ENCODE measurements at places on chromosomes 5 and 9.

DNA sequence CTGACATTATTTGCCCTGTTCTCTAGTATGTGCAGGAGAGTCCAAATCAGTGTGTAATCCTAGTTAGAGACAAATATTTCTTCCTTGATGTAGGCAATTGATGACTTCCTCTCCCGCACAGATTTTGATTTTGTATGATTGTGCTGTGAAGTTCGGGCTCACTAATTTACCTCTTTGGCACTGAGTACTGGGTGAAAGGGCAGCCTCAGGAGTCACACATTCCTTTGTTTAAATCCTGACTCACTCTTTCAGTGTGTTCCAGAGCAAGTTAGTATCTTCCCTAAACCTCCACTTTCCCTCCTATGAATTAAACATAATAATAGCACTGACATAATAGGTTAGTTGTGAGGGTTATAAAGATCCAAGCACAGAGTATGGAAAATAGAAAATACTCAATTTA lies 269.7 kb downstream of the ISL1 start:
- DNase-seq, result no peak

- no peak for DNase-seq
These were observed 14.7 kb downstream of the PIK3R1 start for GRCh38 chr5:68230285-68230684.

- no peak for DNase-seq
These were observed 2.9 kb upstream of the FLT4 start for GRCh38 chr5:180652346-180652745.

DNA sequence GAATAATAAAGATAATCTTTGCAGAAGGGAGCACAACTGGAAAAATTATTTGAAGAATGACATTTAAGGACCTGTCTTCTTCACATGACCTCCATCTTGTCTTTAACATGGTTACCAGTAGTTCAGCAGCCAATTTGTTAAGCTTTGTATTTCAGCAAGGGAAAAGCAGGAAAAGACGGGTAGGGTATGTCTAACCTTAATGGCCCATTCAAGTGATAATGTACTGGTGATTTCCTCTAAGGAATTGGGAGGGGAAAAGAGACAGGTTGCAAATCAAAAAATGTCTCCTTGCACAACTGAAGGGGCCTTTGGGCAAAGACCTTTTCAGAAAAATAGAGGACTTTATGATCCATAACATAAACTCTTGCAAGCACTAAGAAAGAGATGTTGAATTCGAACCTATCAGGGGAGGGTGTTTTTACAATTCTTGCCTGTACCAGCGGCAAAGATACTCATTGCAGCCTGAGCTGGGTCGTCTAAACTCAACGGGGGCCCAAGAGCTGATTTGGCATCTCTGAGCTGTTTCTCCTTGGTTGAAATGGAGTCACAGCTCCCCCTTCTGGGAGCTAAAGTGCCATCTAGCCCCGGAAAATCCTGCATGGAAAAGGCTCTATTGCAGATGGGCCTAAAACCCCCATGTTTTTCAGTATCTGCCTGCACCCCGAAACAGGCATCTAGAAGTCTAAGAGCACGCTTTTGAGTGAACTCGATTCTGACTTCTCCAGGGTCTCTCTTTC lies 3.8 kb downstream of the BRINP1 start:
- no peak for DNase-seq

DNA sequence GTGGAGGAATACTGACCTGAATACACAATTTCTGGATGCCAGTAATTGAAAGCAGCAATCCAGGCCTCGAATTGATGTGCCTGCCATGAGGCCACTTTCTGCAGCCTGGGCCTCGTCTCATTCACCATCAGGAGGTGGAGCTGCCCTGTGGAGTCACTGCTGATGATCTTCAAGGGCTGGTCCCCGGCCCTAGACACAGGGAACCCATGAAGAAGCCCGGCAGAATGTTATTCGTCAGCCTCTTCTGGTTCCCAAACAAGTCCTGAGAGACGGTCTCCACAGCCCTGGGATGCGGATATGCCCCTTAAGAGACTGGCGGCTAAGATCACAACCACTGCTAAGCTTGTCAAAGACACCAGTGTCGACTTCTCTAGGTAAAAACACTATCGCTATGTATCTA lies 4.5 kb downstream of the DPH7 start:
- DNase-seq, result no peak

- DNase-seq, result no peak
These were observed 132.9 kb downstream of the PALM2AKAP2 start for GRCh38 chr9:109912726-109913460.

- no peak for DNase-seq
These were observed 34.1 kb upstream of the NANS start for GRCh38 chr9:98022447-98022846.

DNA sequence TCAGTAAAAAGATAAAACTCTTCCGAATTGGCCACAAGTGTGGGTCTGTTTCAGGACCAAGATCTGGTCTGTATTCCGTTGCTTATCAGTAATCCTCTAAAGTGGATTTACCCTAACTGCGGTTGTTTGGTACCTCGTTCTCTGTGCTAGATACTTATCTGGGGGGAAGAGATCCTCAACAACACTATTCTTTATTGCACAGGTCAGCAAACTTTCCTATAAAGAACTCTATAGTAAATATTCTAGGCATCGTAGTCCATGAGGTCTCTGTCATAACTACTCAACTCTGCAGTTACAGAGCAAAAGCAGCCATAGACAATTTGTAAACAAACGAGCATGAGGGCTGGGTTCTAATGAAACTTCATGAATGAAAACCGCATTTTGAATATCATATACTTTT lies 335.8 kb upstream of the KIF2A start:
- no peak for DNase-seq

GRCh38 chr9:69204326-69204725 lies 30.2 kb downstream of the TJP2 start:
- DNase-seq, result no peak

DNA sequence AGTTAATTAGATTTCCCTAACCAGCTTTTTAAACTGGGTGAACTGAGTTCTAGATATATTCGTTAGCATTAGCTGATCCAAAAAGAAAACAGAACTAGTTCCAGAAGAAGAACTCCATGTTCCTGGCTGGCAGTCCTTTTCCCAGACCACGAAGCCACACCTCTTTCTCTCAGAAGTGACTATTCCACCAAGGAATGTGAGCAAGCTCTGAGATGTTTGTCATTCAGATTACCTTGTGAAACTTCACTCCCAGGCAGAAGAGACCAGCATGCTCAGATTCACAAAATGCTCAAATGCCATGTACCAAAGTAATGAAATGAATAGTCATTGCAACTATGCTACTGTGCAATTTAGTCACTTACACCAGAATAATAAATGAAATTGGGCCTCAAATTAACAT lies 4.4 kb upstream of the SSBP2 start:
- DNase-seq, result no peak

GRCh38 chr9:130949188-130950038 lies 10.4 kb upstream of the FIBCD1 start:
- DNase-seq, result no peak

DNA sequence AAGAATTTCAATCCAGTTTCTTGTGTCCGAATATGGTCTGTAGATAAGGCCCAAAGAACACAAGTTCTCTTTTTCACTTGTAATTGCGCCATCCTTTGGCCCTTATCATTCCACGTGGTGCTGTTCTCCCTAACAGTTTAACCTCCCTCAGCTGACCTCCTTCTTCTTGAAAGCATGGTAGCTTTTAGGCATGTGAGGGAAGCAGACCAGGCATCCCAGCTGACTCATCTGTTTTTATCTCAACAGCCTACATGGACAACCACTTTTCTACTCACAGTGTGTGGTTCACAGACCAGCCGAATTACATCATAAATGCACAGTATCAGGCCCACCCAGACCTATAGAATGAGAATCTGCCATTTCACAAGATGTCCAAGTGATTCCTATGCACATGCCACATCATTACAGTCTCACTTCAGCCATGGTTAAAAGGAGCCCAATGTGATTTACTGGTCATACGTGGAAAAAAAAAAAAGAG lies 26.9 kb upstream of the PLIN2 start:
- DNase-seq, result no peak

- DNase-seq, result peak; percentile 66
These were observed 812 bp downstream of the CACFD1 start for GRCh38 chr9:133460405-133461175.

GRCh38 chr9:16421532-16421931 lies 448.9 kb downstream of the BNC2 start:
- DNase-seq, result no peak

DNA sequence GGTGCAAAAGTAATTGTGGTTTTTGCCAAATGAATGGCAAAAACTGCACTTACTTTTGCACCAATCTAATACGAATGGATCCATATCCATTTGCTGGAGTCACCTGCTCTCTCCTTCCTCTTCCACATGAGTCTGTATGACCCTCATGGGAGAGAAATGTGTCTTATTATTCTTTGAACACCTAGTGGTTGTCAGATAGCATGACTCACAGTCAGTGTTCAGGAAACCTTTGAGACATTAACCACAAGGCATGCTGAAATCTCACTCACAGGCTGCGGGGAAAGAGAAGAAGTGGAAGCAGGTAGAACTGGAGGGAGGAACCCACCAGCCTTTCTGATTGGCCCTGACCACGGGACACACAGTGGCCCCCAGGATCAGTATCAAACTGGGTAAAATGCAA lies 222.8 kb upstream of the KLF4 start:
- no peak for DNase-seq
